ENCODE measurements at places on chromosomes 11 and 22.

DNA sequence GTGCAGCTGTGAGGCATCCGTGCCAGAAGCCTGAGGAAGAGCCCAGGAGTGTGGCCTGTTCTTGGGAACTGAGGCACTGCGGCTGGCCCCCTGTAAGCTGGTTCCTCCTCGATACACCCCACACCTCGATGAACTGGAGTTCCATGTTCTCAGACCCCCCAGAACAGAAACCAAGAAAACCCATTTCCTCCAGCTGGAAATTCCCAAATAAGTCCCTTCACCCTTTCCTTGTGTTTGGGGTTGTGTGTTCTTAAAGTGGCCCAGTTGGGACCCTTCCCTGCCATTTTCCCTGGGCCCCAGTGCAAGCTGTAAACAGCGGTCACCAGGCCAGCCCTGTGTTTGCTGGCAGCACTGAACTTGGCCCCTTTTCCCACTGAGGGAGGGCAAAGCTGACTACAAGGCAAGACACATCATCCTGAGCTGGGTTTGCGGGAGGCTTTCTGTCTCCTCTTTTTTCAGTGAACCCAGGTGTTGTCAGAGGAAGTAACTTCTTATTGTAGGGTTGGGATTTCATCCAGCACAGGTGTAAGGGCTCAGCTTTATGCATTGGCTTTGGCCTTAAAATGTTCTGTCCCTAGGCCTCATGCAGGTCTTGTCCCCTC lies 60.1 kb upstream of the MPEG1 start:
- no peak for DNase-seq
- H3K4me1 ChIP-seq: peaks cover 45% of the 10 kb centered on the region
- peaks cover 2% of the 10 kb centered on the region for H3K36me3 ChIP-seq
- H3K27me3 ChIP-seq: peaks cover 5% of the 10 kb centered on the region
- H3K27ac ChIP-seq: peak overlapping the region; percentile 84

- H3K4me3 ChIP-seq: no peak overlapping the region
- H3K27ac ChIP-seq: no peak overlapping the region
- no peaks in the 10 kb centered on the region for H3K36me3 ChIP-seq
Observed at GRCh38 chr11:15613251-15613650, 498.5 kb downstream of the INSC start.

- H3K4me1 ChIP-seq: no peaks in the 10 kb centered on the region
- no peak overlapping the region for H3K4me3 ChIP-seq
- DNase-seq: no peak
- H3K27ac ChIP-seq: no peak overlapping the region
Observed at GRCh38 chr11:10243896-10244575, 50.0 kb downstream of the SBF2 start.

DNA sequence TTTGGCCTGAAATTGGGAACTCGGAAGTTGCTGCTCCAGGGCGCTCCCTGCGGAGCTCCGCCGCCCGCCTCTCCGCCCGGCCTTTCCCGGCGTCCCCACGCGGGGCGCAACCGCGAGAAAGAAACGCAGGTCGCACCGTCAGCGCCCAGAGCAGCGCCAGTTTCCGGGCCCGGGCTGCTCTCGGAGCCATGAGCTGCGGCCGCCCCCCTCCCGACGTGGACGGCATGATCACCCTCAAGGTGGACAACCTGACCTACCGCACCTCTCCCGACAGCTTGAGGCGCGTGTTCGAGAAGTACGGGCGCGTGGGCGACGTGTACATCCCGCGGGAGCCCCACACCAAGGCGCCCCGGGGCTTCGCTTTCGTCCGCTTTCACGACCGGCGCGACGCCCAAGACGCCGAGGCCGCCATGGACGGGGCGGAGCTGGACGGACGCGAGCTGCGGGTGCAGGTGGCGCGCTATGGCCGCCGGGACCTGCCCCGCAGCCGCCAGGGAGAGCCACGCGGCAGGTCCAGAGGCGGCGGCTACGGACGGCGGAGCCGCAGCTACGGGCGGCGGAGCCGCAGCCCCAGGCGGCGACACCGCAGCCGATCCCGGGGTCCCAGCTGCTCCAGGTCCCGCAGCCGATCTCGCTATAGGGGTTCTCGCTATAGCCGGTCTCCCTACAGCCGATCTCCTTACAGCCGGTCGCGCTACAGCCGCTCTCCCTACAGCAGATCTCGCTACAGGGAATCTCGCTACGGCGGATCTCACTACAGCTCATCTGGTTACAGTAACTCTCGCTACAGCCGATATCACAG lies 521 bp downstream of the SRSF8 start:
- DNase-seq: peak; percentile 83
- peak overlapping the region; percentile 97 for H3K27ac ChIP-seq
- H3K4me3 ChIP-seq: peak overlapping the region; percentile 89
- H3K36me3 ChIP-seq: peaks cover 17% of the 10 kb centered on the region
- peaks cover 6% of the 10 kb centered on the region for H3K27me3 ChIP-seq

- no peak overlapping the region for H3K4me3 ChIP-seq
- DNase-seq: no peak
- H3K36me3 ChIP-seq: no peaks in the 10 kb centered on the region
- no peaks in the 10 kb centered on the region for H3K4me1 ChIP-seq
- H3K27ac ChIP-seq: no peak overlapping the region
Observed at GRCh38 chr11:4664786-4665185, 21.0 kb downstream of the OR51E1 start.

GRCh38 chr11:36162006-36162882 lies 127.0 kb downstream of the COMMD9 start:
- H3K4me1 ChIP-seq: no peaks in the 10 kb centered on the region
- peaks cover 6% of the 10 kb centered on the region for H3K27me3 ChIP-seq
- no peak for DNase-seq
- H3K4me3 ChIP-seq: no peak overlapping the region
- no peaks in the 10 kb centered on the region for H3K36me3 ChIP-seq

DNA sequence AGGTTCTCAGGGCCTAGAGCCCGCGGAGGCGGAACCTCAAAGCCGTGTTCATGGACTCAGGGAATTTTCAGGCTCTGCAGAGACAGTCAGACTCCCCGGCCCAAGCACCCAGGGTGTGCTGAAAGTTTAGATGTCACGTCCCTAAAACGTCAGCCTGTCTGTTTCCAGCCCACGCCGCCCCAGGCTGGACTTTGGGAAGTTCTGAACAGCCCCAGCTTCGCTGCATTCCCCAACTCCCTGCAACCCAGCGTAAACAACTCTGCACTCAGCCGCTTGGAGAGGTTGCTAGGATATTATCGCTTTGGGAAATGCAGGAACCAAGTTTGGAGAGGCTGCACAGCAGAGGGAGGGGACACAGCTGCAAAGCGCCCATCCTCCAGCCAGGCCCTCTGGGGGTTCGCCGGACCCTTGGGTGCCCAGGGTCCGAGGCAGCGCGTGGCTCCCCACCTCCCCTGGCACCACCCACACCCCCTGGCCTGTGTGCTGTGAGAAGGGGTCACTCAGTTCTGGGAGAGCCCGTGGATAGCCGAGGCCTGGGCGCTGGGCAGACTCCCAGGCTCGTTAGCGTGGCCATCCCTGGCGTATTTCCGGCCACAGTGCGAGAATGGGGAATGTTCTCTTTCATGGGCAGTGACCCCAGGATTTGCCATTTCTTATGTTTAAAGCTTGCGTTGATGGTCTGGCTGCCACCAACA lies 120.5 kb upstream of the FGF3 start:
- DNase-seq: no peak
- H3K36me3 ChIP-seq: no peaks in the 10 kb centered on the region
- no peaks in the 10 kb centered on the region for H3K4me1 ChIP-seq
- H3K27me3 ChIP-seq: peaks cover 9% of the 10 kb centered on the region
- H3K4me3 ChIP-seq: no peak overlapping the region
- H3K27ac ChIP-seq: no peak overlapping the region

- no peak overlapping the region for H3K27ac ChIP-seq
- H3K36me3 ChIP-seq: peaks cover 7% of the 10 kb centered on the region
- no peaks in the 10 kb centered on the region for H3K27me3 ChIP-seq
- H3K4me3 ChIP-seq: no peak overlapping the region
- H3K4me1 ChIP-seq: peaks cover 69% of the 10 kb centered on the region
- no peak for DNase-seq
Observed at GRCh38 chr11:12193515-12194336, 83.3 kb downstream of the MICAL2 start.

- H3K27ac ChIP-seq: no peak overlapping the region
- H3K27me3 ChIP-seq: no peaks in the 10 kb centered on the region
- no peak overlapping the region for H3K4me3 ChIP-seq
- no peaks in the 10 kb centered on the region for H3K36me3 ChIP-seq
- DNase-seq: no peak
Observed at GRCh38 chr11:109680127-109680526, 258.1 kb downstream of the C11orf87 start.

DNA sequence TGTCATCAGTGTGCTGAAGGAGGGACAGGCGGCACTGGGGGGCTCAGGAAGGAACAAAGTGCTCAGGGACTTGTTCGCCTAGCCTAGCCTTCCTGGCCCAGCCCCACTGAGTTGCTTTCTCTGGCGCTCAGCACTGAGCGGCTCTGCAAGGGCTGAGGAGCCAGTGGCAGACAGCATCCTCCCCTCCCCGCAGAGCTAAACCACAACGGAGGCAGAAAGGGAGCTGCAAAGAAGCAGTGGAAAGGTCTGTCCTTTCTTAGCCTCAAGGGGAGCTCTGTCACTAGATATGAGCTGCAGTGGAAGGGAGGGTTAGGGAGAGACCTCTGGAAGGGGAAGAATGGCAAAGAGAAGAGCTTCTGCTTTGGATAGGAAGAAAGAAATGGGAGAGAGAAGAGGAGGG lies 89.7 kb upstream of the PHOX2A start:
- H3K4me3 ChIP-seq: no peak overlapping the region
- peaks cover 31% of the 10 kb centered on the region for H3K4me1 ChIP-seq
- peak overlapping the region; percentile 3 for H3K27ac ChIP-seq
- peak; percentile 84 for DNase-seq

DNA sequence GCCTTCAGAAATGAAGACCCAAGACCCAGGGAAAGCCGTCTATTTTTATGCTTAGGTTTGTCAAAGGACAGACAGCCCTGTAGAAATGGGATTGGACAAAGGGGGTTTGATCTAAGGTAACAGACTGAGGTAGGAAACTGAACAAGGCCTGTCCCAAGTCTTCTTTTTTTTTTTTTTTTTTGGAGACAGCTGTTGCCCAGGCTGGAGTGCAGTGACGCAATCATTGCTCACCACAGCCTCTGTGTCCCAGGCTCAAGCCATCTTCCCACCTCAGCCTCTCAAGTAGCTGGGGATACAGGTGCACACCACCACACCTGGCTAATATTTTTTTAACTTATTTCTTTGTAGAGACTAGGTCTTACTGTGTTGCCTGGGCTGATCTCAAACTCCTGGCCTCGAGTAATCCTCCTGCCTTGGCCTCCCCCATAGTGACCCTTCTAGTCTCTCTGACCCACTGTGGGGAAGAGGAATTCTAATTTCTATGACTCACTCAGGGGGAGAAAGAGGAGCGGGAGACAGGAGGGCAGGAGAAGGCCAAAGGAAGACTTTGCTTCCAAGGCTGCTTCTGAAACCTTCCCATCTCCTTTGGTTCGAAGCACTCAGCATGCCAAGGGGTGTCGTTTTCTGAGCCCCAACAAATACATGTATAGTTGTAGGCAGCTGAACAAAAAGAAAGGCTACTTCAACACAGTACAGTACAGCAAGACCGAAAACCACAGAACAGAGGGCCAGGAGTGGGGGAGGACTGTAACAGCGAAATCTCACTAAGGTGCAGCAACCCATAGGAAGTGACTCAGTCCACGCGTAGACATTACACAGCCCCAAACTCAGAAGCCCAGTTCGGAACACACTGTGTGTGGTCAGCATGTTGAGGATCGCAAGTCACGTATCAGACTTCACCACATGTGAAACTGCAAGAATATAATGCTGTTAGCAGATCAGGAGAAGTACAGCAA lies 872 bp downstream of the TMA7B start:
- H3K27me3 ChIP-seq: no peaks in the 10 kb centered on the region
- H3K4me3 ChIP-seq: no peak overlapping the region
- H3K27ac ChIP-seq: peak overlapping the region; percentile 78
- peaks cover 68% of the 10 kb centered on the region for H3K4me1 ChIP-seq

GRCh38 chr11:64874308-64875240 lies 3.8 kb downstream of the EHD1 start:
- peaks cover 74% of the 10 kb centered on the region for H3K4me1 ChIP-seq
- peak overlapping the region; percentile 87 for H3K27ac ChIP-seq
- peaks cover 57% of the 10 kb centered on the region for H3K36me3 ChIP-seq
- peak overlapping the region; percentile 99 for H3K4me3 ChIP-seq
- DNase-seq: no peak
- no peaks in the 10 kb centered on the region for H3K27me3 ChIP-seq

GRCh38 chr11:110979696-110980095 lies 265.8 kb upstream of the POU2AF2 start:
- DNase-seq: no peak
- H3K36me3 ChIP-seq: no peaks in the 10 kb centered on the region
- no peaks in the 10 kb centered on the region for H3K27me3 ChIP-seq
- no peaks in the 10 kb centered on the region for H3K4me1 ChIP-seq
- H3K4me3 ChIP-seq: no peak overlapping the region

GRCh38 chr11:33062137-33062536 lies 22.8 kb downstream of the TCP11L1 start:
- no peak overlapping the region for H3K27ac ChIP-seq
- H3K4me1 ChIP-seq: peaks cover 26% of the 10 kb centered on the region
- no peaks in the 10 kb centered on the region for H3K27me3 ChIP-seq
- no peak for DNase-seq

DNA sequence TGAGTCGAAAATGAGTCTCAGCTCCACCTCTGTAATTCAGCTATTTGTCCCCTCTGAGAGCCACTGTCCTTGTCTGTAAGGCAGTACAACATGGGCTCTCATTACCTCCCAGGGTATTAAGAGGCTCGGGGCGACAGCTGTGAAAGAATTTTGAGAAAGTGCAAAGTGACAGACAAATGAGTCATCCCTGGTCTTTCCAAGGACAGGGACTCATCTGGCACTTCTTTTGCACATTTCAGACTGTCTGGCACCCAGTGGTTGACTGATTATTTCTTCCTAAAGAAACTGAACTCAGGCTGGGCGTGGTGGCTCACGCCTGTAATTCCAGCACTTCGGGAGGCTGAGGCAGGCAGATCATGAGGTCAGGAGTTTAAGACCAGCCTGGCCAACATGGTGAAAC lies 62.1 kb upstream of the ARFGAP3 start:
- H3K4me1 ChIP-seq: peaks cover 12% of the 10 kb centered on the region
- no peak overlapping the region for H3K27ac ChIP-seq
- no peaks in the 10 kb centered on the region for H3K36me3 ChIP-seq
- DNase-seq: no peak
- H3K4me3 ChIP-seq: no peak overlapping the region
- H3K27me3 ChIP-seq: no peaks in the 10 kb centered on the region

GRCh38 chr11:11963067-11963466 lies 45.4 kb downstream of the DKK3 start:
- peaks cover 21% of the 10 kb centered on the region for H3K36me3 ChIP-seq
- H3K4me3 ChIP-seq: no peak overlapping the region
- no peak for DNase-seq
- H3K4me1 ChIP-seq: peaks cover 40% of the 10 kb centered on the region

DNA sequence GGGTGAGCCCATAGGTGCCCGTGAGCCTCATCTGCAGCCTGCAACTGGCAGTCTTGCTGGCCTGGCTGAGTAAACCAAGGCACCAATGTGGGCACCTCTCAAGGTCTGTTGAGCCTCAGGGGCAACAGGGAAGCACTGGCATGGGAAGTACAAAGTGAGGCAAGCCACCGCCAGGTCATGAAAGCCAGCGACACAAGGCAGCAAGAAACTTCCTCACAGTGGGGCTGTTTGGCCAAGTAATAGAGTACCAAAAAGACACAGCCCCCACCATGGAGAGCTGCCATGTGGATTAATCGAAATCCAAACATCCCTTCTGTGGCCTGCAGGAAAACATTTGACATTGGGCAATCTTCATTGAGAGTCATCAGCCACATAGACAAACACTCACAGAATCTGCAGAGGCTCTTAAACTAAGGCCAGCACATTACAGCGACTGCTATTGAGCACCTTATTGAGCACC lies 43.6 kb upstream of the FIBIN start:
- no peaks in the 10 kb centered on the region for H3K36me3 ChIP-seq
- no peaks in the 10 kb centered on the region for H3K27me3 ChIP-seq
- no peak for DNase-seq
- no peak overlapping the region for H3K27ac ChIP-seq
- H3K4me1 ChIP-seq: no peaks in the 10 kb centered on the region

- H3K27ac ChIP-seq: no peak overlapping the region
- H3K4me1 ChIP-seq: peaks cover 13% of the 10 kb centered on the region
- DNase-seq: no peak
- H3K36me3 ChIP-seq: peaks cover 16% of the 10 kb centered on the region
Observed at GRCh38 chr22:31881200-31881599, 63.1 kb upstream of the YWHAH start.

All from activated naive CD4-positive, alpha-beta T cell treated with anti-CD3 and anti-CD28 coated beads, Interleukin-2, amount 10 ng/mL, durations not matched to agents 7 days and 5 days (primary cell).